ENCODE measurements at places on chromosomes 6 and 20.
A peak's percentile ranks its signal among the peaks of the same experiment; 100 is the strongest.

DNA sequence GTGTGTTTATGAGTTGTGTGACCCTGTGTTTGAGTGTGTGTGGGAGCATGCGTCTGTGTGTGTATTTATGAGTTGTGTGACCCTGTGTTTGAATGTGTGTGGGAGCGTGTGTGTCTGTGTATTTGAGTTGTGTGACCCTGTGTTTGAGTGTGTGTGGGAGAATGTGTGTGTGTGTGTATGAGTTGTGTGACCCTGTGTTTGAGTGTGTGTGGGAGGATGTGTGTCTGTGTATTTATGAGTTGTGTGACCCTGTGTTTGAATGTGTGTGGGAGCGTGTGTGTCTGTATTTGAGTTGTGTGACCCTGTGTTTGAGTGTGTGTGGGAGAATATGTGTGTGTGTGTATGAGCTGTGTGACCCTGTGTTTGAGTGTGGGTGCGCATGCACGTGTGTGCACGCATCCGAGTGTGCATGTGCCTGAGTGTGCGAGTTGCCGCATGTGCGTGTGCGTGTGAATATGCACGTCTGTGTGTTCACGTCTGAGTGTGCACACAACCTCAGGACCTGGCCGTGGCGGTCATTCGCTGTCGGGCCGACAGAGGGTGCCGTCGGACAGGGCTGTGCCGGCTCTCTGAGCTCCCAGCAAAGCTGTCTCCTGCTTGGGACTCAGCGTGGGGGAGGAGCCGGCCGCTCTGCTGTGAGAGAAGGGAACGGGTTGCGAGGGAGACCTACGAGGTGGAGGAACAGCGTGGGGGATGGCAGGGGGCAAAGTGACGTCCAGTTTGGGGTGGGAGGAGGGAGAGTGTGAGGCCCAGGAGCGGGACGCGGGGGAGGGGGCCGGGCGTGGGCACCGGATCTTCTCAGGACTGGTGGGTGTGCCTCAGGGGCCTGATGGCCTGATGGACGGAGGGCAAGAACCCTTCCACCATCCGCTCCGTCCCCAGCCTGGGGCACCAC is 19.7 kb downstream of the SLC17A9 start:
- DNase-seq: peak; percentile 77

DNA sequence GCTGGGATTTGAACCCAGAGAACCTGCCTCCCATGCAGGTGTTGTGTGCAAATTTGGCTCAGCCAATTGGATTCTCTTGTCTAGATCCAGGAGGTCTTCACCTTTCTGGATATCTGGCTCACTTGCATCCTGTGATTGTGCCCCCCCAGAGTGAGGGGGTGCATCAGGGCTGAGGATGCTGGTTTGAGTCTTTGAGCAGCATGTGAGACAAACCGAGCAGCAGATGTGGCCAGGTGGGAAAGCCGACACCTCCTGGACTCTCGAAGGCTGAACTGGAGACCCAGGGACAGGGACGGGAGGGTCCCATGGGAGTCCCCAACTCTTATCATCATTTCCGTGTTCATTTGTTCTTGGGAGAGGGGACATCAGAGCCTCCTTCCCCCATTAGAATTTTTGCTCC is 30.6 kb upstream of the SULF2 start:
- DNase-seq: no peak

DNA sequence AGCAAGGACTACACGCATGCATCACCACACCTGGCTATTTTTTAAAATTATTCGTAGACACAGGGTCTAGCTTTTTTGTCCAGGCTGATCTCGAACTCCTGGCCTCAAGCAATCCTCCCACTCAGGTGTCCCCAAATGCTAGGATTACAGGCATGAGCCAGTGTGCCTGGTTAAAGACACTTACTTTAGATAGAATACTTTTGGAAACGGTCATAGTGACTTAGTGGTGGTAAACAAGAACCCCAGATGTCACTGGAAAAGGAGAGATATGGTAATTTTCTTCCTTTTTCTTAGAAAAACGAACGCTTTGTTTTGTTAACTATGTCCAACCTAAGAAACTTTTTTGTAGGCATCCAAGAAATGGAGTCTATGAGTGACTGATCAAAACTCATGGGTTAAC is 137.3 kb downstream of the TFAP2B start:
- DNase-seq: no peak

DNA sequence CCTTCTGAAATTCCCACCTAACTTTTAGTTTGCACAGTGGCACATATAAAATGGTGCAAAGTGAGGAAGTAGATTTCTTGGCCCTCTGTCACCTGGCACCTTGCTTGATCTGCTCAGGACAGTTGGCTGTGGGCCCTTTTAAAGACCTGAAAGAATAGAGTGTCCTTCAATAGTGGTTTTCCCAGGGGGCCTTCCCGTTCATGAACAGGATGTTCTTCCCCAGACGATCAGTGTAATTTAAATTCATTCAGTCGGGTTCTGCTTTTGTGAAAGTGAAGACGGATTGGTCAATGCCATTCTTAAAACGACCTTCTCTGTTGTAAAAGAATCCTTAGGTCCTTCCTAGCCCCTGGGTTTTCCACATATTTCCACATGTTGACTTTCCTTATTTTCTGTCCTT is 178.5 kb downstream of the SASH1 start:
- DNase-seq: no peak

- no peak for DNase-seq
Observed at GRCh38 chr6:68052234-68052633, 582.8 kb upstream of the ADGRB3 start.

- no peak for DNase-seq
Observed at GRCh38 chr20:14924433-14924832, 587.0 kb upstream of the FLRT3 start.

DNA sequence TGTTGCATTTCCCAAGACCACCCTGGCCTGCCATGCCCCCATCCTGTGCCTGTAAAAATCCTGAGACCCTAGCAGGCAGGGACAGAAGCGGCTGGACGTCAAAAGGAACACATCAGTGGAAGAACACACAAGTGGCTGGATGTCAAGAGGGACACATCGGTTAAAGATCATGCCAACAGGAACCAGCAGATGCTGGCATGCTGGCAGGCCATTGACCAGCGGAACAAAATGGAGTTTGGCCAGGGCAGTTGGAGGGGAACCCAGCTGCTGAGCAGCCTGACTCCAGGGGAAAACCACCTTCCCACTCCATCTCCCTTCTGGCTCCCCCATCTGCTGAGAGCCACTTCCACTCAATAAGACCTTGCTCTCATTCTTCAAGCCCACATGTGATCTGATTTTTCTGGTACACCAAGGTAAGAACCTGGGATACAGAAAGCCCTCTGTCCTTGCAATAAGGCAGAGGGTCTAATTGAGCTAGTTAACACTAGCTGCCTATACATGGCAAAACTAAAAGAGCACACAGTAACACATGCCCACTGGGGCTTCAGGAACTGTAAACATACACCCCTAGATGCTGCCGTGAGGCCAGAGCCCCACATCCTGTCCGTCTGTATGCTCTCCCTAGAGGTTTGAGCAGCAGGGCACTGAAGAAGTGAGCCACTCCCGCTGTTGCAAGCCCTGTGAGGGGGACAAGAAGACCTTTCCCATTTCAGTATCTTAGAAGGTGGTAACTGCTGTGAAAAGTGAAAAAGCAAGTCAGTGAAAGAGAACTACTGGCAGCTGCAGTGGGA is 4.2 kb upstream of the TSBP1 start:
- DNase-seq: no peak

- DNase-seq: no peak
Observed at GRCh38 chr6:148544421-148544820, 201.8 kb downstream of the SASH1 start.

DNA sequence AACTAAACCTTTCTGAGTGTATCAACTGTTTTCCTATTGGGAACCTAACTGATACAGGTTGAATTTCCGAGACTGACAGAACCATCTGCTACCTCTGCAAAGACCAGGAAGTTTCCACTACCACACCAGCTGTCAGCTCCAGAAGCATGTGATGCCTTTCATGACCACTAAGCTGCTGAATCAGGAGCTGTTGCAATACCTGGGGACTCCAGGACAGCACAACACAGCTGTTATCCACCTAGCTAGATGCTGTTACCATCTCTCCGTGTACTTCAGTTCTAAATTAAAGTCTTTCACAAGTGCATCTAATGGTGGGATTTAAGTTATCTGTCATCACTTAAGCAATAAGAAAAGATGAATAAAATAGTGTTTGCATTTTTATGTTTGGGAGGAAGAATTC is 158.2 kb upstream of the IMPG1 start:
- no peak for DNase-seq

- DNase-seq: no peak
Observed at GRCh38 chr20:10611357-10611756, 62.4 kb downstream of the JAG1 start.

DNA sequence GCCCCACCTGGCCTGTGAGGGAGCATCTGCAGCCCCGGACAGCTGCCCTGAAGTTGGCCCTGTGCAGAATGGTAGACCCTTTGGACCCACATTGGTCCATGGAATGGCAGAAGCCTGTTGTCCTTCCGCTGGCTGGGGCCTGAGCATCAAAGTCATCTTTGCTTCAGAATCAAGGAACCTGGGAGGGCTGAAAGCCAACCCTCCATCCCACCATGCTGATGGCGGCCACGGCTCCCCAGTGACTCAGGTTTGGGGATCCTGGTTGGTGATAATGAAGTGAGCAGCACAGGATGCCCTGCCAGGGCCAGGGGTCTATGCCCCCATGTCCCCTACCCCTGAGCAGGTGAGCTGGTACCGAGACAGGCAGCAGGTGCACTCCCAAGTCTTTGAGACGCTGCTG is 52.8 kb downstream of the YTHDF1 start:
- no peak for DNase-seq

DNA sequence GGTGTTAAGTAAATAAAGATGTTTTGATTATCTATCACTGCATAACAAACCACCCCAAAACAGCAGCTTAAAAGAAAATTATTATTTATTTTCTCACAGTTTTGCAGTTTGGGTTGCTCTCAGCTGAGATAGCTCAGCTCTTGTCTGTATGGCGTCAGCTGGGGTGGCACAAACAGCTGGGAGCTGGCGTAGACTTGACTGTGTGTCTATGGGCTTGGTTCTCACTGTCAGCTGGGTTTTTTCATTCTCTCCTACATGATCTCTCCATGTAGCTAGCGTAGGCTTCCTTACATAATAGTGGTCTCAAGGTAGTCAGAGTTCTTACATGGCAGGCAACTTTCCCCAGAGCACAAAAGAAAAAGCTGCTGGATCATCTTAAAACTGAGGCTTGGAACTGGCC is 6.5 kb upstream of the TMEM74B start:
- no peak for DNase-seq

DNA sequence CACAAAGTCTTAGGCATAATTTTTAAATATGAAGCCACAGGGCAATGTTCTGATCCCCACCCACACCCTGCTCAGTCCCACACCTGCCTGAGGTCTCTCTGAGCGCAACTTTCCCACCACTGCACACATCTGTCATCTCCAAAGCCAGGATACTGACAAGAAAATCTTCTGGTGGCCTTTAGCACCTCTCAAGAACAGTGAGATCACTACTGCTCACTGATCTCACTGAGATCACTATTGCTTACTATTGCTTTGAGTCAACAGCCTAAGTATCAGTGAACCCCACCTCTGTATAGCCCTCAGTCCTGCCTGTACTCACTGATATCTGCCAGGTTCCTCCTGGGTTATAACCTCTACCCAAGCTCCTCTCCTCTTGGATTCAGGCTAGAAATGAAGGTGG is 6.4 kb downstream of the TNFRSF21 start:
- DNase-seq: no peak

DNA sequence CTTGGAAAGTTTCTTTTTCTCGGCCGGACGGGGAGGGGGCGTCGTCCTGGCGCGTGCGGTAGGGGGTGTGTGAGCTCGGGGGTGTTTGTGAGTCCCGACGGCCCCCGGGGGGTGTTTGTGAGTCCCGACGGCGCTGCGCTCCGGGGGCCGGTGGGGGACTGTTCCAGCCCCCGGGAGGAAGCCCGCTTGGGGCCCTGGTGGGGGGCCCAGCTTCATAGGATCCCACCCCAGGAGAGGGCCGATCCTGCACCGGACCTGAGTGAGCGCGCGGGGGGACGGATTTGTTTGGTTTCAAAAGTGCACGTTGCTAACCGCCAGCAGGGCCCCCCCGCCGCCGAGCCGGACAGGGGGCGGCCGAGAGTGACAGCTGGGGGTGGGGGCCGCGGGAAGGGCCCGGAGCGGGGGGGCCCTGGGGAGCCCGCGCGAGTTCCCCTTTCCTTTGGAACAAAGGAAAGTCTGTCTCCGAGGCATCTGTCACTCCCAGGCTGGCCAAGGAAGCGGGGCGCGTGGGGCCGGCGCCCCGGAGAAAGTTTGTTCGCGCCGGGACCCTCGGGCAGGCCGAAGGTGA is 485 bp downstream of the TGIF2 start:
- no peak for DNase-seq

GRCh38 chr20:3796477-3797225 is 541 bp downstream of the CDC25B start:
- DNase-seq: no peak

GRCh38 chr6:166656230-166657151 is 29.4 kb upstream of the RPS6KA2 start:
- no peak for DNase-seq

- DNase-seq: no peak
Observed at GRCh38 chr6:137903933-137904821, 37.1 kb downstream of the TNFAIP3 start.

GRCh38 chr20:57509665-57510237 is 15.2 kb downstream of the CTCFL start:
- DNase-seq: no peak

GRCh38 chr20:46699651-46700359 is 9.6 kb upstream of the SLC2A10 start:
- no peak for DNase-seq

DNA sequence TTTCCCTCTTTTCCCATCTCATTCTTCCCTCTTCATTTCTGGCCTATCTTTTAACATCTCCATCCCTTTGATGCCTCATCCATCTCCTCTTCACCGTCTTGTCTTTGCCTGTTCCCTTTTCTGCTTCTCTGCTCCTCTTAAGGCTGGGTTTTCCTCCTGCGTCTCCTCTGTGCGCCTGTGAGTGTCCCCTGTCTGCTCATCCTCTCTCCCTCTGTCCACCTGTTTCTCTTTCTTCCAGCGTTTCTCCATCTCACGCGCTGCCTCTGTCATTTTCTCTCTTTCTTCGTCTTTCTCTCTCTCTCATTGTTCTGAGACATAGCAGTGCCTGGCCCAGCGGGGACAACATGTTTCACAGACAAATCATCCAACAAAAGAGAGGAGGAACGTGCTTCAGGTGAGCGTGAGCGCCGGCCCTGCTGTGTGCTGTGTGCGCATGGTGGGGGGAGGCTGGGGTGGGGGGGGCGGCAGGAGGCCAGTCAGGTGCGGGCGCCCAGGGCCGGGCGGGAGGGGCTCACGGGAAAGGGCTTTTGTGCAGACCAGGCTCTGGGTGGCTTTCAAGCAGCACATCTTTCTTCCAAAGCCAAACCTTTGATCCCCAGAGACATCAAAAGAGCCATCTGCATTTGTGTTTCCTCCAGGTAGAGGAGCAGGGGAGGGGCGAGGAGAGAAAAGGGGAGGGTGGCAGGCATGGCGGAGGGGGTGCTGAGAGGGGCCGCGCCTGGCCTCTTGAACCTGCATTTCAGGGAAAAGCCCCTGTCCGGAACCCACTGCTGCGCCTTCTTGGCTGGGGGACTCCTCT is 121.3 kb downstream of the VEGFA start:
- DNase-seq: no peak

GRCh38 chr6:52136055-52136454 is 48.6 kb upstream of the PKHD1 start:
- no peak for DNase-seq

GRCh38 chr20:45735988-45736387 is 13.8 kb downstream of the SPINT4 start:
- DNase-seq: no peak
